Kidney (tissue), 22 donors: ENCODE measurements at places on chromosomes 7 and 10. TPM values are rescaled to one million over a fixed set of nuclear protein-coding genes. Genes with fewer than 3 reads are reported as not detected.

The LIPJ gene
- total RNA-seq = not detected

GRCh38 chr7:36396150-36396549 lies 6.5 kb downstream of the ANLN start:
- DNase-seq = no peak

GRCh38 chr7:41491308-41491707 lies 211.6 kb downstream of the INHBA start:
- DNase-seq = peak; percentile 19

The LRRN3 gene
- total RNA-seq = 1.1 TPM

DNA sequence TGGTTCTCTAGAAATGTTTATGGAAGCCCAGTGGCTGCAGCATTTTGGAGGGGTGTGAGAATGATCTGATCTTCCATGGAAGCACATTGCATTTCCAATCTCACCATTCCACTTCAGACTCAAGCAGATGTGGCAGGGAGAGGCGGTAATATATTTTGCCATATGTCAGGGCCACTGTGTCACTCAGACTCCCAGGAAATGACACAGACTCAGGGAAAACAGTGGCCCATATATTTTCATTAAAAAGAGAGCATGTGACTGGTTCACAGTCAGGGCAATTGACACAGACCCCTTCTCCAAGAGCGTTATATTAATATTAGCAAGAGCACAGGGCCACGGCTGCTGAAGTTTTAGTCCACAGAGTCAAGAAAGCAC lies 149.3 kb upstream of the NRP1 start:
- no peak for DNase-seq

DNA sequence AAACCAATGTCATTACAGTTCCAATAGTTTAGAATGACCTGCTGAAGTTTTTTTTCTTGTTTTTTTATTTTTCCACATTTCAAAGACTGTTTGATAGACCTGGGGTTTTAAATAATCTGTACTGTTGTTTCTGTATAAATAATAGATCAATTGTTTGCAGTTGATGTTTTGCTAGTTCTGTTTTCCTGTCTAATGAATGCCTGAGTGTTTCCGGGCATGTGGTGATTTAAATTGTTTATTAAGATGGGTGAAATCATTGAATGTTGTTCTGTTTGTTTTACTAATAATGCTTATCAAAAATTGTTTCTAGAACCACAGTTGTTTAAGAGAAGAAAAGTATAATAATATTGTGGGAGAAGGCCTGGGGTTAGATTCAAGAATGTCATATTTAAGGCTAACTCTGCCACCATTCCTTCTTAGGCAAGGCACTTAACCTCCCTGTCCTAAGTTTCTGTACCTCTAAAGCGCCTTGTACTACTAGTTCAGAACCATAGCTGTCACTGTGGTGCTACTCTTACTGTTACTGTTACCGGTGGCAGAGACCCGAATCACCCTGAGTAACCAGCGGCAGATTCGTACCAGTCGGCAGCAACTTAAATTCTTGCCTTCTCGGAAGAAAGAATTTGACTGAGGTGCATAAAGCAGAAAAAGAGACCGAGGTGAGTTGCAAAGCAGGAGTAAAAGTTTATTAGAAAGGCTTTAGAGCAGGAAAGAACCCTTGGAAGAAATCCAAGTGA lies 1014.1 kb downstream of the REEP3 start:
- no peak for DNase-seq

GRCh38 chr10:77881222-77881621 lies 45.3 kb downstream of the DLG5 start:
- no peak for DNase-seq

The FFAR4 gene
- 1.0 TPM for total RNA-seq

- DNase-seq = no peak
Observed at GRCh38 chr10:113452146-113452845, 100.6 kb upstream of the HABP2 start.

GRCh38 chr7:22587322-22587721 lies 87.3 kb upstream of the STEAP1B start:
- no peak for DNase-seq
